ENCODE measurements at places on chromosomes 13 and 19.

DNA sequence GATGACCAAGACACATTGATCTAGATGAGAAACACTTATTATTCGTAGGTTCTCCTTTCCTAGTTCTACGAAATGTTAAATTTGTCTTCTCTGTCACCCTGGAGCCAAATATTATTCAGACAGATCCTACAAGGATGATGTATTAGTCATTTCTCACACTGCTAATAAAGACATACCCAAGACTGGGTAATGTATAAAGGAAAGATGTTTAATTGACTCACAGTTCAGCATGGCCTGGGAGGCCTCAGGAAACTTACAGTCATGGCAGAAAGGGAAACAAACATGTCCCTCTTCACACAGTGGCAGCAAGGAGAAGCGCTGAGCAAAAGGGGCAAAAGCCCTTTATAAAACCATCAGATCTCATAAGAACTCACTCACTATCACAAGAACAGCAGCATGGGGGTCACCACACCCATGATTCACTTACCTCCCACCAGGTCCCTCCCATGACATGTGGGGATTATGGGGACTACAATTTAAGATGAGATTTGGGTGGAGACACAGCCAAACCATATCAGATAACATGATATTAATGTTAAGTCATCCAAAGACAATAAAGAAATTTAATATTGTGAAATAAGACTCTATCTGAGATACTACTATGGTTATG, 1248.8 kb upstream of the SLC10A2 start:
- DNase-seq = no peak

- peak; percentile 62 for DNase-seq
These were observed 10.3 kb upstream of the MEDAG start for GRCh38 chr13:30895773-30896172.

- no peak for DNase-seq
These were observed 45.1 kb downstream of the NFIX start for GRCh38 chr19:13040232-13040947.

DNA sequence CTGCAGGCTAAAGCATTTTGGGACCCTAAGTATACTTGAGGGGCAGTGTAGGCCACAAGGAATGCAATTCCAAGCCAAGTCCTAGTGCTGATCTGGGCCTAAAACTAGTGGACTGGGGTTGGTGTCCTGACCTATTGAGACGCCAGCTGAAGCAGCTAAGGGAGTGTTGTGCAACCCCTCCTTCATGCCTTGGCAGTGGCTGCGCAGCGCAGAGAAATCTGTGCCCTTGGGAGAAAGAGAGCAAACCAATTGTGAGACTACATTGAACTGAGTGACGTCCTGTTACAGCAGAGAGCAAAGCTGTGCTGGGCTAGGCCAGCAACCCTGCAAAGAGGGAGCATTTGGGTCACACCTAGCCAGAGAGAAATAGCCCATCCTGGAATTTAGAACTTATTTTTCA, 2715.0 kb upstream of the PCDH20 start:
- no peak for DNase-seq

DNA sequence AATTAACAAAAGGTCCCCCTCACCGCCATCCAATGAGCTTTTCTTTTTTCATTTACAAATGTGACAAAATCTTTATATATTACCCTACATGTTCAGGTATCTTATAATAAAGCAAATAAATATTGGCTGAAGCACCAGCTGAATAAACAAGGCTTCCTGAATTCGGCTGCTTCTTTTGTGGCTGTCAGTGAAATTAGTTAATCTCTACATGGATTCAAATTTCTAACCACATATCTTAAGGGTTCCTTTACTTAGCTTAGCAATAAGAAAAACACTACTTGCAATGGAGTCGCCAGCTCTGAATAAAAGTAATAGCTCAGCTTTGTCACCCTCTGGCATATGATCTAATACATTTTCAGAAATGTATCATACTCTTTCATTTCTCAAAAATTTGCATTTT, 104.3 kb downstream of the CCNA1 start:
- DNase-seq = no peak

GRCh38 chr19:47545061-47545948, 27.6 kb downstream of the ZNF541 start:
- DNase-seq = no peak

GRCh38 chr13:75480671-75481175, 1.2 kb downstream of the TBC1D4 start:
- peak; percentile 20 for DNase-seq

- DNase-seq = no peak
These were observed 2048.3 kb upstream of the PCDH20 start for GRCh38 chr13:63463782-63464610.

DNA sequence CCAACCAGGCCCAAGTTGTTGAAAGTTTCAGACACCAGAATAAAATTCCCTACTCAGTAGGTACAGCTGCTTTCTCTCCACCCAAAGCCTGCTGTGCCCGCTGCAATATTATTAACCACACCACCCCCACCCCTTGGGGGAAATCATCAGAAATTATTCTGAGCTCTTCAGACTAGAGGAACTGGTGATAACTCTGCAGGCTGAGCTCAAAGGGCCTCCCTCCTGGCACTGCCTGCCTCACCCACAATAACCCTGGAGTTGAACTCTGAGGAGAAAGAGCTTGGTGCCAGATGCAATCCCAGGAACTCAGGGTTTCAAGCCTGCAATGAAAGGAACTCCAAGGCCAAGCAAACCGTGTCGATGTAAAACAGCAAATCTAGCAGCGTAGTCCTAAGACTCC, 381.7 kb upstream of the ZNF507 start:
- no peak for DNase-seq

DNA sequence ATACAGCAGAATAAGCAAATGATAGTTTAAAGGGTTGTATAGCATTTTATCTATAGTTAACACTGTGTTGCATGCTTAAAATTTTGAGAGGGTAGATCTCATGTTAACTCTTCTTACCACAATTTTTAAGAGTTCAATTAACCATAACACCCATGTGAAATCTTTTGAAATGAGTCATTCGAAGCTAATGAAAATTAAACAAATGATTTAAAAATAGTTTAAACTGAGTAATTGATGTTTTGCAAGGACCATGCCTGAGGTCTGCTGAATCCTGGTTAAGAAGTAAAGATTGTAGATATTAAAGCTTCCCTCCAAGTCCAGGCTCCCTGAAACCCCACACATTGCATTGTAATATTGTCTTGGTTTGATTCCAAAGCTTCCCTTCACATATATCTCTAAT, 176.7 kb upstream of the RNF113B start:
- DNase-seq = no peak

DNA sequence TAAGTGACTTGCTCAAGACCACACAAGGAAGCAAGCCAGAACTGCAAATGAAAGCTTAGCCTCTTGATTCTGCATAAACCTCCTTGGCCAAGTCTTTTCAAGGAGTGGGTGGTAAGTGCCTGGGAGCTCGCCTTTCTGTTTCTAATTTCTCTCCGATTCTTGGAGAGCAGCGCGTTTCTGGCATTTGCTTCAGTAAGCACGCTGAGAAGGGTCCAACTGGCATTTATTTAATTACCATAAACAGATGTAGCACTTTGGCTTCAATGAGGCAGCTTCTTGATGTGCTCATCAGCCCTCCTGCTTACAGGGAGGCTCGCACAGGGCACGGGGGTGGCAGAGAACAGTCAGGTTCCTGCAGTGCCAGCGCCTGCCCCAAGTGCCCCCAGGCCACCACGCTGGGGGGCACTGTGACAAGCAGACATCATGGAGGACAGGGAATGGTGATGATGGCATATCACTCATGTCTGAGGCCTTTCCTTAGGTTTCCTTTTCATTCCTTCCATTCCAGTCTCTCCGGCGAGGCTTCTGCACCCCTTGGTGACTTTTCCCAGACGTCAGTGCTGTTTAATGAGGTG, 13.3 kb downstream of the SIAH3 start:
- no peak for DNase-seq

- no peak for DNase-seq
These were observed 1588.0 kb downstream of the SLITRK1 start for GRCh38 chr13:82294226-82294625.

DNA sequence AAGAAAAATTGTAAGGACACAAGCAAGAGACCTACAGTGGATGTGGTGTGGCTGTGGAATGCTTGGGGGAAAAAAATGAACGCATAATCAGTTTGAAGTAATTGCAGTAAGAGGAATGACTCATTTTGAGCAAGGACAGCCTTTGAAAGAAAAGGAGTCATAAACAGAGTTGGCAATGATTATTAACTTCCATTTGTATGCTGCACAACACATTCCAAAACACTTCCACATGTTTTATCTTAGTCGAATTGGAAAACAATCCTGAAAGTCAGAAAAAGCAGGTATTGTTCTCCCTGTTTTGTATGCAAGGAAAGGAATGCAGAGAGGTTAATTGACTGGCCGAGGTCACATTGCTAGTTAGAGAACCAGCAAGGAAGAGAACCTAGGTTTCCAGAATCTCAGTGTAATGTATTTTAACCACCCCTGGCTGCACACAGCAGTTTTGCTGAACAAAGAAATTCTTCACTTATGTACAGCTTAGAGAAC, 630.0 kb upstream of the MIR17HG start:
- DNase-seq = peak; percentile 24

GRCh38 chr19:7560255-7560654, 24.7 kb downstream of the PNPLA6 start:
- no peak for DNase-seq

- DNase-seq = no peak
These were observed 215.1 kb upstream of the ZNF507 start for GRCh38 chr19:32130332-32130731.

DNA sequence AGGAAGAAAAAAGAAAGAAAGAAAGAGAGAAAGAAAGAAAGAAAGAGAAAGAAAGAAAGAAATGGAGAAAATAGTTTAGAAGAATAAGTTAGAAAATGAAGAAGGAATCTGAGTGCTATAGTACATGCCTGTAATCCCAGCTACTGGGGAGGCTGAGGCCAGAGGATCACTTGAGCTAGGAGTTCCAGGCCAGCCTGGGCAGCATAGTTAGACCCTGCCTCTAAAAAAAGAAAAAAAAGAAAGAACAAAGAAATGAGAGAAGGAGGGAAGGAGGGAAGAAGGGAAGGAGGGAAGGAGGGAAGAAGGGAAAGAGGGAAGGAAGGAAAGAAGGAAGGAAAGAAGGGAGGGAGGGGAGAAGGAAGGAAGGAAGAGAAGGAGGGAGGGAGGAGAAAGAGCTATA, 1339.8 kb downstream of the OLFM4 start:
- DNase-seq = no peak

DNA sequence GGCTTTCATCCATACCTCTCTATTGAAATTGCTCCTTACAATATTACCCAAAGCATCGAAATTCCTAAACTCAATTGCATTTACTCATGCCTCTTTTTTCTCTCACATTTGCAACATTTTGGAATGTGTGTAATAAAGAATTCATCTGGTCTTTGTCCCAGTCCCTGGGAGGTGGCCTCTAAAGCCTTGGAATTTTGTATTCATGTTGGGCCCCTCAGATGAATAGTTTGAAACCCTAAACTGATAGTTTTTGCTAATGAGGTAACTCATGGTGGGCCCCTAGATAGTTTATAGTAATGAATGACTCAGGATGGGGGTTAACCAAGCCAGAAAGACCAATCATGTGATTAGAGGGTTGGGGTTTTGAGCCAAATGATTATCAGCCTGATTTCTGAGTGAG, 490.4 kb downstream of the DIAPH3 start:
- DNase-seq = no peak

GRCh38 chr19:4504297-4504701, 14.0 kb downstream of the PLIN4 start:
- no peak for DNase-seq

DNA sequence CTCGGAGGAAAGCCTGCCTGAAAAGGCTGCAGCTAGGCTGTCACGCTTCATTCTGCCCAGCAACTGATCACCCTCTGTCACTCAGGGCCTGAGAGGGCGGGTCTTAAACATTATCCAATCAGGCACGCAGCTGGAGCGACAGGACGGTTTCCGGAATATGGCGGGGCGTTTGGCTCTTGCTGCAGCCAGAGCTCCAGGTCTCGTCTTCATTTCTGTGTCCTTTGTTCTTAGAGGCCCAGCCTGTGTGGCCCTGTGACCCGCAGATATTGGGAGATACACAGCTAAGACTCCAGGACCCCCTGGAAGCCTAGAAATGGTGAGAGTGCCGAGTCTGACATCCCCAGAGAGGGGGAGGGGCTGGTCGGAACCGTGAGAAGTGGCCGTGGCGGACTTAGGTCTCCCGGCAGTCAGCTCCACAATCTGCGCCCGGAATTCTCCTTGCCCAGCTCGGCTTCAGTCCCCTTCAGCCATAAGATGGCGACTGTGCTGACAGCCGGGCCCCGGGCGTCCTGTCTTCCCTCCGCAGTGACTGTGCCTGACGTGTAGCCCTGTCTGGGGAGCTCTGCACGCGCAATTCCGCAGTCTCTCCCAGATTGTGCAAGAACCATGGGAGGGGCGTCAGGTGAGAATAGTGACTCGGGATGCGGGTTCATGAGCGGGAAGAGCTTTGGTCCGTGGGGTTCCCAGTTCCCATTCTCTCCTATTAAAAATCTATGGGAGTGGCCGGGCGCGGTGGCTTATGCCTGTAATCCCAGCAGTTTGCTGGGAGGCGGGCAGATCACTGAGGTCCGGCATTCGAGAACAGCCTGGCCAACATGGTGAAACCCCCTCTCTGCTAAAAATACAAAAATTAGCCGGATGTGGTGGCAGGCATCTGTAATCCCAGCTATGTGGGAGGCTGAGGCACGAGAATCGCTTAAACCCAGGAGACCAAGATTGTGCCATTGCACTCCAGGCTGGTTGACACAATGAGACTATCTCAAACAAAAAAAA, at the start of gene ZNF429:
ZNF429 (plus strand) TSS at position 144 of the 993 bp plus-strand sequence; CDS start at position 314, 170 bp downstream.
- peak; percentile 55 for DNase-seq

DNA sequence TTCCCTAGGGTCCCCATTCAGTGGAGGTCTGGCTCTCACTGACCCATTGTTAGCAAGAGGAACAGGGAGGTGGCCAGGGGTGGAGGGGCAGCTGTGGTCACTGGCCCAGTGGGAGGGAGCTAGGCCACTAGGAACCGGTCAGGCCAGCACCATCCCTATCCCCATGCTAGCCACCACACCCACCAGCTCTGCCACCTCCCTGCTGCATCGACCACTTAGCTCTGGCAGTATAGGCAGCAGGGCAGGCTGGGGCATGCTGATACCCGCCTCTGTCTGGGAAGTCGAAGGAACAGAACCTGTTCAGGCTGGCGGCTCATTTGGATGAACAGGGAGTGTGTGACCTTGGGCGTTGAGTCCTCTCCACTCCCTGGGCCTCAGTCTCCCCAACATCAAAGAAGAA, 4.7 kb downstream of the PPP1R13L start:
- no peak for DNase-seq

DNA sequence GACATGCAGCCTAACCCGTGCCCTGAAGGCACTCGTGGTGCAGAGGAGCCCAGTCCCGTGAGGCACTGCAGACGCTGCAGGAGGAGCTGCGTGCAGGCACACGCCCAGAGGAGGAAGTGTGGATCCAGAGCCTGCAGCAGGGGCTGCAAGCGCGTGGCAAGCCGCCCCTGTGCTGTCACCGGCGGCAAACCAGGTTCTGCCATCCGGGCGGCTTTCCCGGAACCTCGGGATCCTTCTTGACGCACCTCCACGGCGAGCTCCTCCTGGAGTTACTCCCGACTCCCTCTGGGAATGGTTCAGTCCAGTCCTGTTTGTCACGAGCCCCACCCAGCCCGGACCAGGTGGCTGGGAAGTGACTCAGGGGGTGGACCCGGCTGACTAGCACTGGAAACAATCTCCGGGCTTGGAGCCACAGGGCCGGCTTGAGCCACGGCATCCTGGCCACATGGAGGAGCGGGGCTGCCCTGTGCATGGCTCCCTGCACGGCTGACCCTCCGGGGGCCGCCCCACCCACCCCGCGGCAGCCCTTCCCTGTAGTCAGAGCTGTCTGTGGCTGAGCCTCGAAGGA, 10.2 kb downstream of the DPP9 start:
- DNase-seq = peak; percentile 91

- no peak for DNase-seq
These were observed 40.8 kb downstream of the SERPINE3 start for GRCh38 chr13:51380269-51380668.
